ENCODE measurements at places on chromosomes 12 and 14. TPM values are rescaled to one million over a fixed set of nuclear protein-coding genes. Genes with fewer than 3 reads are reported as not detected.

- no peak for DNase-seq
These were observed 22.2 kb downstream of the SLC41A2 start for GRCh38 chr12:104935886-104936285.

The PPFIA2 gene
- 0.83 TPM for total RNA-seq

The ADAM21 gene
- 0.24 TPM for total RNA-seq

DNA sequence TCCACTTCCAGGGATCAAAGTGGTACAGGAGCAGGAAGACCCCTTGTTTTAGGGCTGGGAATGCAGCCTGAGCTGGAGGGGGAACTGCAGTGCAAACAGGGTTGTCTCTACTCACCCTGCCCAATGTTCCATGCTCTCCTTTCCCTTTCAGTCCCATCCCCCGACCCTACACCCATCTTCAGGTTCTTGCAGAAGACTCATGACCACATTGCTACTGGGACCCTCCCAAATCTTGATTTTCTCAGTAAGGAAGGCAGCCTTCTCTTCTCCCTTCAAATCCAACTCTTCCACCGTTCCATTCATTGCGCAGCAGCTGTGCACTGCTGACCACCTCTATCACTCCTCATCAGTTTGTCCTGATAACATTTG, 1.9 kb downstream of the SERPINA11 start:
- DNase-seq = no peak

The PARPBP gene
- 1.7 TPM for total RNA-seq
